HFF-Myc (cell line): ENCODE measurements at places on chromosomes 4 and X.

DNA sequence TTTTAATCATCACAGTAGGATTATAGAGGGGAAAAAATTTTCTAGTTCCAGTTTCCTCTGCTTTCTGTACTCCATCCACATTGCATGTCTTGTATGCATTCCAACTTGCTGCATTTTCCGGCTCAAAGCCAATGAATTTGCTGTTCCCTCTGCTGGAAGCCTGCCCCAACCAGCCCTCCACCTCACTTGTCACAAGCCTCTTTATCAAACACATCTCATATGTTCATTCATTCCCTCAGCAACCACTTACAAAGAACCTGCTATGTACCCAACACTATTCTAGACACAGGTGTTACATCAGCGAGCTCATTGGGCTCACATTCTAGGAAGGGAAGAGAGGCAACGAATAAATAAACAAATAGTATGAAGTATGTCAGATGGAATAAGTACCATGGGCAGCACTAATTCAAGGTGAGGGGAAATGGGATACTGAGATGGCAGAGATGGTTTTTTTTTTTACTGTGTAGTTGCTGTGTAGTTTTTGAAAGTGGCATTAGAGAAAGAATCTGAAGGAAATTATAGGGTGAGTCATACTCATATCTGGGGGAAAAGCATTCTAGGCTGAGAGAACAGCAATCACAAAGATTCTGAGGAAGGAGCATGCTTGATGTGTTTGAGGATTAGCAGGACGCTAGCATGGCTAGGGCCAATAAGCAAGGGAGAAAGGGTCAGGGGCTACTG is 332.5 kb downstream of the PDGFC start:
- DNase-seq: no peak

DNA sequence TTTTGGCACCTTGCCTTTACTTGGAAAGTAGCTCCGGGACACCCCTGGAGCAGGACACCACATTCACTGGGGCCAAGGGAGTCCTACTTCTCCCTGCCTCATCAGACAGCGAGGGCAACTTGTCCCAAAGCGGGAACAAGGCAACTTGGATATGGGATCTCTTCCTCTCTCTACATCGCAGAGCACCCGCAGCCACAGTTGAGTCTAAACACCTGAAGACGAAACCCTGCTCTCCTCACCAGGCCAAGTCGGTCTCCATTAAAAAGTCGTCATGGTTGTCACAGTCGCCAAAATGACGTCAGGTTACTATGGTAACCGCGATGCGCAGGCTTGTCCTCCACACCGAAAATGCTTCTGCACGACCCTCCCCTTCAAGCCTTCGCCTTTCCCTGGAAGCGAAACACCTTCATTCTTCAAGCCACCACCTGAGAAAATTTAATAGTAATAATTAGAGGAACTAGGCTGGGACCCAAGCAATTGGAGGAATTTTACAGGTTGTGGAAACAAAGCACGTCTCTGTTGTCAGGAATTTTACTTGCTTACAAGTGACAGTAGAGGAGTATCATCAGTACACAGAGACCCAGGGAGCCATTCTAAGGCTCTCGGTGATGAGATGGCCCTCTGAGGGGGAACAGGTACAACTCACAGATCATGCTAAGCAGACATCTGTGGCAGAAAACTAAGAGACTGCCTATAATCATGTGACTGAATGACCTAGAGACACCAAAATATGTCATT is 30.5 kb upstream of the TCEAL4 start:
- DNase-seq: peak; percentile 41

- DNase-seq: no peak
Measured at GRCh38 chrX:57905141-57905540, 5.1 kb downstream of the ZXDA start.

DNA sequence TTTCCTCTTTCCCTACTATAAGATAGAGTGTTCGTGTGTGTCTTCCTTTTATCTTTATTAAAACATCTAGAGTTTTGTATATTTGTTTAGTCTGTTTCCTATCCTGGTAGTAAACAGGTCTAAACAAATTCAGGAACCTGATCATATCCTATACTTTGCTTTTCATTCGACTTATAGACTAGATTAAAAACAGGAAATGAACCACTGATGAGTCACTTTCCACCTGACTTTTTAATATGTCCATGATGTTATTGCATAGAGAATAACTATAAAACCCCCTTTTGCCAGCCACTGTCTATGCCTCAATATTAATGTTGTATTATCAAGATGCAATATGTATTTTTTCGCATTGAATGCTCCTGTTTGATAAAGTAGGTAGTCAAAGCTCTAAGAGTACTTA is 1794.0 kb downstream of the STIM2 start:
- DNase-seq: peak; percentile 4

- no peak for DNase-seq
Measured at GRCh38 chr4:182018691-182019090, 224.5 kb upstream of the TENM3 start.

GRCh38 chrX:142680038-142680437 is 345.7 kb upstream of the SPANXN4 start:
- DNase-seq: no peak

DNA sequence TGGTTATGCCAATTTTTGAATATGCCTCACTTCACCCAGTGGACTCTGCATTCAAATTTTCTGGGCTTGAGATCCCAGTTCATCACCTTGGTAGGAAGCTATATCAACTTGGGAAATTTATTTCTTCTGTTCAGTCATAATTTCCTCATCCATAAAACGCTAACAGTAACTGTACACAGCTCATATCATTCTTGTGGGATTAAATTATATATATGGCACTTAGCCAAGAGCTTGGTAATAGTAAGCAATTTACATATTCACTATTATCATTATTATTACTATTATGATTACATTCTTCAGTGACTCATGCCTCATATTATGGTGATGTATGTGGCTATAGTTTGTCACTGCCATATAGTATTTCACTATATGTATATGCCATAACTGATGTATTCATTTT is 177.6 kb downstream of the CPE start:
- DNase-seq: no peak

- DNase-seq: peak; percentile 44
Measured at GRCh38 chr4:92969650-92970379, 666.0 kb downstream of the GRID2 start.

DNA sequence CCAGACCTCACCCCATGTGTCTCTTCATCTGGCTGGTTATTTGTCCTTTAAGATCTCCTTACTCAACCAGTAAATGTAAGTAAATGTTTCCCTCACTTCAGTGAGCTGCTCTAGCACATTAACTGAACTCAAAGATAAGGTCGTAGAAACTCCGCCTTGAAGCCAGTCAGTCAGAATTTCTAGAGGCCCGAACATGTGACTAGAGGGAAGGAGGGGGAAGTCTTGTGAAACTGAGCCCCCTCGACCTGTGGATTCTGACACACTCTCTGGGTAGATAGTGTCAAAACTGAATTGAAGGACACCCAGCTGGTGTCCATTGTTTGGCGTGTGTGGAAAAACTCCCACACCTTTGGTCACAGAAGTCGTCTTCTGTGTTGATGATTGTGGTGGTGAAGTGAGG is 933.9 kb downstream of the ADGRL3 start:
- DNase-seq: no peak

- DNase-seq: no peak
Measured at GRCh38 chr4:116752027-116752426, 333.3 kb downstream of the TRAM1L1 start.

GRCh38 chr4:6620891-6621555 is 19.5 kb upstream of the MRFAP1 start:
- no peak for DNase-seq
